Activated CD8-positive, alpha-beta memory T cell treated with anti-CD3 and anti-CD28 coated beads for 4 hours (primary cell): ENCODE measurements at places on chromosomes 12 and 14.

GRCh38 chr14:65075628-65076325, 26.5 kb downstream of the MAX start:
- no peak for DNase-seq

- DNase-seq: no peak
Observed at GRCh38 chr12:126930234-126930633, 1336.7 kb upstream of the TMEM132C start.

DNA sequence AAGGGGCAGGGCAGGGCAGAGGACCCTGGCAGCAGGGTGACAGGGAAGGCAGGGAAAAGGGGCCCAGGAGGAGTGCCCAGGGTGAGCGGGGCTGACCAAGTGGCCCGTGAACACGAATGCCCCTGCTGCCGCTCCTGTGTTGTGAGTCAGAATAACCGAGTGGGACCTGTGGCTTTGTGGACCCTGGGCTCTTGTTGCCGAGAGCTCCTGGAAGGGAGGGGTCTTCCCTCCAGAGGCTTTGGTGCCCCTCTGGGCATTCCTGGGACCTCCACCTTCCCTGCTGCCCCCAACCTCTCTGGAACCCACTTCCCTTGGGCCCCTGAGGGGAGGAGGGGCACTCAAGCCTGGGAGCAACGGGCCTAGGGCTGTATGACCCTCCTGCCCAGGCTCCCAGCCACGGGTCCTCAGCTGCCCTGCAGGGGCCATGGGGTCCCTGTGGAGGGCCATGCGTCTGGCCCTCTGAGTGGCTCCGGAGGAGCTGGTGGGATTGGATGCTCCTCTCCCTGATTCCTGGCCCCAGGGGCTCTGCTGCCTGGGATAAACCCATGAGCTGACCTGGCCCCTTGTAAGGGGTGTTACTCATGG, 319.4 kb downstream of the TMEM121 start:
- no peak for DNase-seq

GRCh38 chr12:106956048-106956578, 406 bp downstream of the TMEM263 start:
- no peak for DNase-seq

GRCh38 chr12:71972441-71973074, 33.9 kb downstream of the TPH2 start:
- DNase-seq: no peak

- DNase-seq: no peak
Observed at GRCh38 chr12:52605542-52605941, 4.3 kb upstream of the KRT72 start.

- DNase-seq: no peak
Observed at GRCh38 chr12:104929368-104929767, 28.7 kb downstream of the SLC41A2 start.

- DNase-seq: no peak
Observed at GRCh38 chr14:100855256-100855930, 29.5 kb downstream of the MEG3 start.

DNA sequence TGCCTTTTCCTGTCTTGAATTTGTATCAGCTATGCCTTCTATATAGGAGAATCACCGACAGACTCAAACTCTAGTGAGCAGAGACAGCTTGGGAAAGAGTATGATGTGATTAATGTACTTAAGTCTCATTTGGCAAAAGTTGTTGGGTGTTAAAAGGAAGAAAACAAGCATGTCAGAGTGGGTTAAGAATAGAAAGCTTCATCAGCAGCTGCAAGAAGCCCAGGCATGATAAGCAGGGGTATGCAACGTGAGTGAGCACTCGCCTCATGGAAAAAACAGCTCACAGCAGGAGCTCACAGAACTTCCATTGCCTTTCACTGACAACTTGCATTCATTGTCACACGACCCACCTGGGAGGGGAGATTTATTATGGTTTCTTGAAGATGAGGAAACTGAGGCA, 35.9 kb upstream of the WNK1 start:
- DNase-seq: peak; percentile 20

DNA sequence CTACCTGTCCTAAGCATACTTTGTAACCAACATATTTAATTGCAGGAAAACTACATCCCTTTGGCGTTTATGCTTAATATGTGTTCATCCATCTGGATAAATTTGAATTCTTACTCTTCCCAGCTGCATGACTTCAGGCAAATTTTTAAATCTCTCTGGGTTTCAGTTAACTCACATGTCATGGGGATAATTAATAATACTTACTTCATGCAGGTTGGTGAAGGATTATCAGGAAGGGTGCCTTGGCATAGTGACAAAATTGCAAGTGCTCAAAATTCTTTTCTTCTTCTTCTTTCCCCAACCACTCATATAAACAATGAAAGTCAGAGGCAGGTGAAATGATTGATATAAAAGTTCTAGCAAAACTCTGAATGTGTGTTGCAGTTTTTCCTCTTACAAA, 15.9 kb downstream of the SYT10 start:
- DNase-seq: no peak

DNA sequence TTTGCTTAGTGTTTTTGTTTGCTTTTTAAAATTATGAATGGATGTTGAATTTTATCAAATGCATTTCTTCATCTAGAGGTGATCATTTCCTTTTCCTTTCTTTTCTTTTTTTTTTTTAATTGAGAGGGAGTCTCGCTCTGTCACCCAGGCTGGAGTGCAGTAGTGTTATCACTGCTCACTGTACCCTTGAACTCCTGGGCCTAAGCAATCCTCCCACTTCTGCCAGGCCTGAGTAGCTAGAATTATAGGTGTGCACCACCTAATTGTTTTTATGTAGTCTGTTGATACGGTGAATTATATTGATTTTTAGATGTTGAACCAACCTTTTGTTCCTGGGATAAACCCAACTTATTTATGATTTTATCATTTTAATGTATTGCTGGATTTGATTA, 1.5 kb upstream of the CDKL1 start:
- no peak for DNase-seq

GRCh38 chr14:61051051-61051450, 70.0 kb downstream of the SLC38A6 start:
- DNase-seq: no peak

GRCh38 chr12:12153596-12153995, 82.9 kb downstream of the BCL2L14 start:
- no peak for DNase-seq

- peak; percentile 15 for DNase-seq
Observed at GRCh38 chr12:27333403-27334009, 870 bp downstream of the BMAL2 start.

GRCh38 chr12:15757553-15758255, 31.5 kb downstream of the EPS8 start:
- DNase-seq: no peak

- DNase-seq: no peak
Observed at GRCh38 chr12:67202011-67202677, 67.0 kb upstream of the CAND1 start.

- DNase-seq: no peak
Observed at GRCh38 chr12:106039242-106039641, 99.5 kb downstream of the NUAK1 start.

- no peak for DNase-seq
Observed at GRCh38 chr14:70753518-70753953, 55.8 kb downstream of the MAP3K9 start.

DNA sequence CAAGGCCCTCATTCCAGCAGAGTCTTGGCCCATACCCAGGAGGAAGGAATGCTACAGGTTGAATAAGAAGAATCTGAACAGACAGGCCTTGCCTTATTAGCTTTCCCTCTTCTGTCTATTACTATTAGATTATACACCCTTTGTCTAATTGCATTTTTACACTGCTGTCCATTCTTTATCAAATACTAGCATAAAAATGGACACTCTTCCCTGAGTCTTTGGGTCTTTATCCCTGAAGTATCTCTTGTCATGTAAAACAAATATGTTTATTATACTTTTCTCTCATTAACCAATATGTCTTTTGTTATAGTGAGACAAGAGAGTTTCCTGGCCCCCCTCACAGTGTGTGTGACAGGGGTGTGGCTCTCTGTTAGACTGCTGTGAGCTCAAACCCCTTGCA, 897.4 kb upstream of the SEL1L start:
- no peak for DNase-seq

DNA sequence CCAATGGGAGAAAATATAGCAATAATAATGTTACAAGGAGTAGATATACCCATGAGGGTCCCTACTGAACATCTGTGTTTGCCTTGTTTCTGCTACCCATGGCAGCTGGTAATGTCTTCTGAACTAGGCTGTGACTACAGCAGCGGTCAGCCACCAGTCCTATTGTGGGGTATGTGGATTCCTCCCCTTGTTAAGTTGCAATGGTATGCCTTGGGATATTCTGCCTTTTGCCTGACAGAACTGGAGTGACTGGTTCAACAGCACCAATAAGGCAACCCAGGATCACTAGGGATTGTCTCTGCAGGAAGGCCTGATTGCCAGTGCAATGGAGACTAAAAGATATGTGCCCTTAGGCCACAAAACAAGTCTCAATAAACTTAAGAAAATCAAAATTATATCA, 9.7 kb upstream of the ATL1 start:
- no peak for DNase-seq

DNA sequence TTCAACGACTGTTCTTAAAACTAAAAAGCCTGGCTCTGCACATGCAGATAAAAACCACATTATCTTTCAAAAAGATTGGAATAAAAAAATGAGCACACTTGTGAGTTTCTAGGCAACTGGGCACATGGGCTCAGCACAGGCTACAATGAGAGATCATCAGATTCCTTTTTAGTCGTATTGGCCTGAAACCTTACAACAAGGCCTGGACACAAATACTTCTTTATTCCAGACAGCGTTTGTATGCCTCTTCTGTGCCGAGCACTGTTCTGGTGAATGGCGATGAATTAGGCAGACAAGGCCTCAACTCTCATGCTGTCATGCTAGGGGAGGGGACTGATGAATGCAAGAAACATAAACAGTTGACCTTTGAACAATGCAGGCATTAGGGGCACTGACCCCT, 463.0 kb downstream of the AACS start:
- no peak for DNase-seq

DNA sequence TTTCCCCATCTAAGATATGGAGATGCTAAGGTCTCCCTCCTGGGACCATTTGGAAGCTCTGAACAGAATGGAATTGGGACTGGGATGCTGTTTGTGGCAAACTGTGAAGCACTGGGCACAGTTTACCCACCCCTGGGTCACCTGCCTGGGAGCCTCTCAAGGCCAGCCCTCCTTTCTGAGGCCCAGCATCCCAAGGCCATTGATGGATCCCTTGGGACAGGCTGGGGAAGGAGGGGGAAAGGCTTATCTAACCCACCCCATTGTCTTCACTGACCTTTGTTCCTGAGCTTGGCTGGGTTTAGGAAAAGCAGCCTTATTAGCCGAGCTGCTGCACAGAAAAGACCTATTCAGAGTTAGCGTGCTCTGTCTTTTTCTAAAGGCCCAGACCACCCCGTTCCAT, 5.2 kb downstream of the CCDC85C start:
- DNase-seq: no peak

DNA sequence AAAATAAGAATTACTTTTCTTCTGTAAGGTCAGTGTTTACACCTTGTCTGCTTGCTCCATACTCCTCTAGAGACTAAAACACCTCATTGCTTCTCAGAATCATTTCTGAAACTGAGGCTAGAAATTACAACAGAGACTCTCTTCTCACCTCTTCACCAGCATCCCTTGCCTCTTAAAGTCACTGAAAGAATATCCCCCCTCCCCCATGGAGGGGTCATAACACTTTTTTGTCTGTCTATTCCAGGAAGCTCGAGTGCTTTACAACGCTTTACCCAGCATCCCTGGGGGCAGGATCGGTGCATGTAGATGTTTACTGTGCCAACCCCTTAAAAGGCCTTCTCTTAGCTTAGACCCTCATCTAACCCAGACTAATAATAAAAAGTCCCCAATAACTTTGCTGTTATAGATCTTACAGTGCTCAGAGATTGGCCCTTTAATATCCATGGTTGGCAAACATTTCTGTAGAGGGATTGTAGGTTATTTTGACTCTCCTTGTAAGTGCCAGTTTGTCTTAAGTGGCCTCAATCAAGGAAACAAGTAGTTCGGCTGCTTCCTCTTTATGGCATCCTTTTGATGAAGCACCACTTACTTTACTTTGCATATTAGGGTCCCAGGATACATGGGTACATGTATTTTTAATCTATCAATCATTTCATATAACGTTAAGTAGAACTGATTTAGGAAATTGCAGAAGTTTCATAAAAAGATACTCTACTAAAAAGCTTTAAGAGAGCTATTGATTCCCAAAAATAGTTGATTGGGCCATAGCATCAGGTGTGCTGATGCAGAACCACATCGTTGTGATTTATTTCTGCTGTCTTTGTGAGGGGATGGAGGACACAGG, 29.3 kb downstream of the PRKCH start:
- DNase-seq: no peak

DNA sequence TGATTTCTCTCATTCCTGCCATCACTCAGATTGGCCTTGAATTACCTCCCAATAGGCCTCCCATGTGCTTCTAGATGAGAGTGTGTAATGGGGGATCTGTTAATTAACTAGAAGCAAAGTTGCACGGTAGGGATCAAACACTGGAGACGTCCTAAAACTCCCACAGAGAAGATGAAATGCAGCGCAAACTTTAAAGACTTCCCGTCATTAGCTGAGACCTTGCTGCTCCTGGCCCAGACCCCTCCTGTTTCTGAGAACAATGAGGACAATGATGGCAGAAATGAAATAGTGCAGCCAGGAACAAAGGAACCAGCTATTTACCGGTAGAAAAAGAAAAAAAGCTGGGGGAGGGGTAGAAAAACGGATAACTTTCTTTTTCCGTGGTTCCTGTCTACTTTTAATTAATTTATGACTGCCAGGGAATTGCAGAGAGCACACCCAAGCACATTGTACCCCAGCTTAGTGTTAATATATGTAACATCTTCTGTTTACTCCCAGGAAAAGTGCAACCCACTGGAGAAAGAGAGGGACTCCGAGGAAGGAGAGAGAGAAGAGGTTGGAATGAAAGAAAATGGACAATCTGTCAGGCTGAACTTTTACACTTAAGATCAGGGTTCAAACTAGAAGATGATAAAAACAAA, 280.7 kb upstream of the SOX5 start:
- DNase-seq: no peak

DNA sequence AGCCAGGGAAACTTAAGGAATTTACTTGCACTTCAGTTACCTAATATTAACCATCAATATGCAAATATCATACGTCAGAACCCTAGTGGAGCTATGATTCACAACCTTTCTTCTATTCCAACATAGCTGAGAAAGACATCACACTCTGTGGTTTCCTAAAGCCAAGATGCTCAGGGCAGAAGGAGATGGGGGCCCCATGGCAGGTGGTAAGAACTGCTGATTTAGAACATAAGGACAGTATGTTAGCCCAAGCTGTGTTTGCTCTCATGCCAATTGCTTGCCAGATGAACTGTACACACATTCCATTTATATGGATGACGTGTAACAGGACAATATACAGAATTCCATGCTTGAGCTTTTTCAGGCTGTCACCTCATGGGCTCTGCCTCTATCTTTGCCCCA, 34.6 kb downstream of the HECTD4 start:
- no peak for DNase-seq

DNA sequence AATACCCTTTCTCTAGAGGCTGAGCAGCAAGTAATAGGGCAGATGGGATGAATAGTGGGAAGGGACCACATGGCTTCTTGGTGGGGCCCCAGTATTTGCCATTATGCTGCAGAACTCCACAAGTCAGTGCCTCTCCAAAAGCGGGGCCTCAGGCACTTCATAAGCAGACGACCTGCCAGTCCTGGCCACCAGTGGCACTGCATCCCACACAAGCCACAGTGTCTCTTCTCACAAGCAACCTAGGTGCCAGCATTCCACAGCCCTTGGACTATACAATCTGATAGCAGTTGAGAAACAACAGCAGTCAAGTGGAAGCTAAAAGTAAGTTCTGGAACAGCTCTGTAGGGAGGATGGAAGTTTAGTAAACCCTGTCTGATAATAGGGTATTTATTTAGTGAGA, 4.2 kb upstream of the SLC8A3 start:
- DNase-seq: no peak
